ENCODE measurements at places on chromosomes 3 and 15. TPM values are rescaled to one million over a fixed set of nuclear protein-coding genes. Genes with fewer than 3 reads are reported as not detected.

Gene PROK2
- 0.15 TPM for total RNA-seq

Gene MINDY4B
- total RNA-seq: not detected

Gene GOLGA8J
- total RNA-seq: not detected

Gene CEP152
- total RNA-seq: 55.1 TPM

Gene STRA6
- total RNA-seq: not detected

Gene IL5RA
- total RNA-seq: not detected

Gene CLRN1
- not detected for total RNA-seq

Gene ATP6V1A
- 41.7 TPM for total RNA-seq

GRCh38 chr3:14150491-14151230 is 25.8 kb downstream of the TMEM43 start:
- peaks cover 15% of the 10 kb centered on the region for H3K36me3 ChIP-seq
- H3K27me3 ChIP-seq: no peaks in the 10 kb centered on the region
- H3K4me3 ChIP-seq: no peak overlapping the region
- H3K27ac ChIP-seq: no peak overlapping the region
- H3K4me1 ChIP-seq: no peaks in the 10 kb centered on the region

GRCh38 chr15:31340047-31340446 is 13.4 kb downstream of the KLF13 start:
- H3K27ac ChIP-seq: peak overlapping the region; percentile 99
- no peak overlapping the region for H3K4me3 ChIP-seq
- H3K36me3 ChIP-seq: no peaks in the 10 kb centered on the region
- no peak for DNase-seq
- H3K27me3 ChIP-seq: no peaks in the 10 kb centered on the region

DNA sequence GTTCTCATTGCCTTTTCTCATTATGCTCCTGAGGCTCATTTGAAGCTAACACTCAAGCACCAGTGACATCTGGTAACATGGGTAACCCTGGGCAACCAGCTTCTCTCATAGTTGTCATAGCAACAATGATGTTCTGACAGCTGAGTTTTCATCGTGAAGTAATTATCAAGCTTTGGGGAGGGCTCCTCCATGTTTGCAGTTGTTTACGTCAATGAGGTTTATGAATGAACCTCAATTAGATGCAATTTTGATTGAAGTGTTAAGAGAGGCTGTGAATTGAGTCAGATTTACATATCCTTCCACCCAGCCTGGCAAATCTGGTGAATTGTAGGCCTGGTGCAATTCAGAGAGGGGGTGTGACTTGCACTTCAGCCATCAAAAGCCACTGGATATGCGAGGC is 119.3 kb upstream of the CHD2 start:
- no peaks in the 10 kb centered on the region for H3K4me1 ChIP-seq
- peaks cover 4% of the 10 kb centered on the region for H3K36me3 ChIP-seq
- DNase-seq: no peak
- no peaks in the 10 kb centered on the region for H3K27me3 ChIP-seq

GRCh38 chr15:76964157-76964556 is 30.8 kb upstream of the PSTPIP1 start:
- no peaks in the 10 kb centered on the region for H3K36me3 ChIP-seq
- H3K4me3 ChIP-seq: no peak overlapping the region
- H3K27ac ChIP-seq: no peak overlapping the region
- peaks cover 7% of the 10 kb centered on the region for H3K27me3 ChIP-seq
- DNase-seq: no peak

Data from activated naive CD4-positive, alpha-beta T cell treated with anti-CD3 and anti-CD28 coated beads for 36 hours (primary cell).